ENCODE measurements at places on chromosomes 16 and 17. TPM values are rescaled to one million over a fixed set of nuclear protein-coding genes. Genes with fewer than 3 reads are reported as not detected.

Gene OSGIN1
- 0.41 TPM for total RNA-seq

- H3K4me1 ChIP-seq = no peaks in the 10 kb centered on the region
- no peak overlapping the region for H3K4me3 ChIP-seq
- no peak overlapping the region for H3K27ac ChIP-seq
- DNase-seq = no peak
These were observed 39.8 kb downstream of the RMI2 start for GRCh38 chr16:11384956-11385586.

DNA sequence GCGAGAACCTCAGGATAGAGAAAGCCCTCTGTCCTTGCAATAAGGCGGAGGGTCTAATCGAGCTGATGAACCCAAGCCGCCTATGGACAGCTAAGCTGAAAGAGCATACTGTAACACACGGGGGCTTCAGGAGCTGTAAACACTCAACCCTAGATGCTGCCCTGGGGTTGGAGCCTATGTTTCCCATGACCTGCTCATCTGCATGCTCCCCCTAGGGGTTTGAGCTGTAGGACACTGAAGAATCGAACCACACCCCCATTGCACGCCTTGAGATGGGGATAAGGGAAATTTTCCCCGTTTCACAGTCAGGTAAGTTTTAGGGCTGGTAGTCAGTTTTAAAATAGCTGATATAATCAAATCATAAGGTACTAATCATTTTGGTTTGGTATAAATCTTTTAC, 675.6 kb upstream of the CDH8 start:
- H3K4me1 ChIP-seq = no peaks in the 10 kb centered on the region
- H3K36me3 ChIP-seq = no peaks in the 10 kb centered on the region
- no peak overlapping the region for H3K27ac ChIP-seq
- DNase-seq = no peak
- H3K27me3 ChIP-seq = no peaks in the 10 kb centered on the region

DNA sequence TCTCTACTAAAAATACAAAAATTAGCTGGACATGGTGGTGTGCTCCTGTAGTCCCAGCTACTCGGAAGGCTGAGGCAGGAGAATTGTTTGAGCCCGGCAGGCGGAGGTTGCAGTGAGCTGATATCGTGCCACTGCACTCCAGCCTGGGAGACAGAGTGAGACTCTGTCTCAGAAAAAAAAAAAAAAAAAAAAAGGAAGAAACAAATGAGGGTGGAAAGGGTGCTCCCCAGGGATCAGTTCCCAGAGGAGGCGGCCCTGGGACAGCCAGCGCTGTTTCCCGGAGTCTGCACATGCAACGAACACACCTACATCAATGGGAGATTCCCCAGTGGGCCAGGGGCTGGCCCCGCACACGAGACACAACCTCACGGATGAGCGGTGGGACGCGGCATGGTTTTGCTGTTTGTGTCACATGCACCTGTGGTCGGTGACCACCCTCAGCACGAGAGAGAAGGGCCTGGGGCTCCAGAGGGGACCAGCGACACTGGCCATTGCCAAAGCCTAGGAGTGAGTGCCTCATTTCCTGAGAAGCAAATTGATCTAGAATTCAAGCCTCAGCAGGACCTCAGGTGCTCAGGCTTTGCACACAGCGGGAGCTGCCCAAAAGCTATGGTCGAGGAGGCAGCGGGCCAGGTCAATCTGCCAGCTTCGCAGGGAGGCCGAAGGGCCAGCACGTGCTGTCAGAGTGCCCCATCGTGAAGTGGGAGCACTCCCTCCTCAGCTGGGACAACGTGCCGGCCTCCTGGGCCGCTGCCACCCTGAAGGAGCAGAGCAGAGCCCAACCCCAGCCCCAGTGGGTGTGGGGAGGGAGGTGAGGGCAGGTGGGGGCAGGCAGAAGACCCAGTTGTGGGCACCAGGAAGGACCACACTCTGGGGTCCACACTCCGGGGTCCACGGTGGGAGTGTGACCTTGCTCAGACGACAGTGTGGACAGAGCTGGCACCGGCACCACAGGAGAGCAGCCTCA, 13.8 kb upstream of the WDR45B start:
- H3K4me3 ChIP-seq = no peak overlapping the region
- no peaks in the 10 kb centered on the region for H3K27me3 ChIP-seq
- no peak overlapping the region for H3K27ac ChIP-seq
- H3K4me1 ChIP-seq = no peaks in the 10 kb centered on the region
- peaks cover 3% of the 10 kb centered on the region for H3K36me3 ChIP-seq

- H3K36me3 ChIP-seq = no peaks in the 10 kb centered on the region
- DNase-seq = no peak
- peaks cover 11% of the 10 kb centered on the region for H3K4me1 ChIP-seq
- peaks cover 76% of the 10 kb centered on the region for H3K27me3 ChIP-seq
- H3K4me3 ChIP-seq = no peak overlapping the region
These were observed 8.1 kb downstream of the C1QL1 start for GRCh38 chr17:44959821-44960531.

DNA sequence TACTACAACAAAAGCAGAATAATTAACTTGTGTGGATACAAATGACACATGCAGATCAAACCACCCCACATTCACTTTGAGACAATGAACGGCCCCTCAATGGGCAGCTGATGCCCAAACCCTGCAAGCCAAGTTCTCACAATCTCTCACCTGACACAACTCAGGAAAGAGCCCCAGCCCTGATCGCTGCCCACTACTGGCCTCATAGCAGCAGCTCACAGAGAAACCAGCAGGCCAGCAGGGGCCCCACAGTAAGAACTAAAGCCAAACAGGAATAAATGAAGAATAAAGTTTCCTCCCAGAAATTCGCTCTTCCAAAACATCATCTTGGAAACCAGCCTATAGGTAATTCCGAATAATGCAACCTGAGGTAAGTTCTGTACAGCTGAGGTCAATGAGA, 7.7 kb downstream of the AKTIP start:
- H3K27ac ChIP-seq = no peak overlapping the region
- H3K4me3 ChIP-seq = no peak overlapping the region
- no peak for DNase-seq
- H3K4me1 ChIP-seq = peaks cover 6% of the 10 kb centered on the region

- H3K4me3 ChIP-seq = no peak overlapping the region
- no peak for DNase-seq
- peaks cover 11% of the 10 kb centered on the region for H3K4me1 ChIP-seq
- H3K27ac ChIP-seq = no peak overlapping the region
These were observed 4.5 kb upstream of the PHAF1 start for GRCh38 chr16:67105246-67105645.

Gene NLGN2
- total RNA-seq = 7.6 TPM

GRCh38 chr17:73952082-73952479, 251.4 kb upstream of the RPL38 start:
- no peaks in the 10 kb centered on the region for H3K4me1 ChIP-seq
- peak overlapping the region; percentile 23 for H3K4me3 ChIP-seq
- H3K27me3 ChIP-seq = peaks cover 74% of the 10 kb centered on the region
- no peak overlapping the region for H3K27ac ChIP-seq
- no peaks in the 10 kb centered on the region for H3K36me3 ChIP-seq
- DNase-seq = no peak

- no peak overlapping the region for H3K4me3 ChIP-seq
- H3K36me3 ChIP-seq = no peaks in the 10 kb centered on the region
- peaks cover 5% of the 10 kb centered on the region for H3K4me1 ChIP-seq
- H3K27me3 ChIP-seq = no peaks in the 10 kb centered on the region
These were observed 4.6 kb downstream of the ANKRD13B start for GRCh38 chr17:29597361-29598172.

Measured in T-cell (primary cell).